ENCODE measurements at places on chromosomes 12 and 14. TPM values are rescaled to one million over a fixed set of nuclear protein-coding genes. Genes with fewer than 3 reads are reported as not detected.

DNA sequence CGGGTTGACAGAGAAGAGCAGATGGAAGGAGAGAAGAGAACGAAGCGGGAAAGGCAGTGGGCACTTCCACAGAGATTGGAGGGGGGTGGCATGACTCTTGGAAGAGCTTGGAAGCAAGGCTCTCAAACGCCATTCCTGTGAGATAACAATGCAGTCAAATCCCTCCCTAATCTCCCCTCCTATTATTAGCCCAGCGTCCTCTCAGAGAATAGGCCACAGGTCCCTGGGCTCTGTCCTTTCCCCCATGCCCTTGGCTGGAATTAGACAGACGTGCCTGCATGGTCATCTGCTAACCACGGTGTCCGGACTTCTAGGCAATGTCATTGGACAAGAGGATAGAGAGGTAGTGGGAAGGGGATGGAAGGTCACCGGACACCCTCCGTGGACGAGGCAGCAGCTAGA lies 8.0 kb upstream of the MYH7 start:
- no peaks in the 10 kb centered on the region for H3K36me3 ChIP-seq
- H3K27me3 ChIP-seq = peaks cover 5% of the 10 kb centered on the region
- DNase-seq = no peak

DNA sequence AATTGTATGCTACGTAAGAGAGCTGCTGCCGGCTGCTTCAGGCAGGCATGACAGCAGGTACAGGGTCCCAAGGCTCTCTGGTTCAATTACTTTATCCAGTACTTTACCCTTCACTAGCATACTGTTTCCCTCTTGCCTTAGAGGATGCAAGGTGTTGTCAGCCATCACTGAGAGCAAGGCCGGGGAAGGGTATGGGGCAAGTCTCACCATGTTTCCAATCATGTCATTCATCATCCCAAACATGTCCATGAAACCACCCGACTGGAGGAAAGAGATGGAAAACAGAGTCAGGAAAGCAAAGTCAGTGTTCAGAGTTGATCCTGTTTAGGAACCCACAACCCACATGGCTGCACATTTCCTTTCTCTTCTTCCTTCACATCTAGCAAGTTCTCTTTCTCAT lies 2.4 kb downstream of the MLF2 start:
- peaks cover 26% of the 10 kb centered on the region for H3K4me1 ChIP-seq
- no peak overlapping the region for H3K27ac ChIP-seq
- peaks cover 32% of the 10 kb centered on the region for H3K36me3 ChIP-seq
- no peak for DNase-seq
- H3K27me3 ChIP-seq = no peaks in the 10 kb centered on the region

- H3K27ac ChIP-seq = peak overlapping the region; percentile 96
- H3K4me3 ChIP-seq = peak overlapping the region; percentile 68
- DNase-seq = peak; percentile 84
Observed at GRCh38 chr14:99230208-99231151, 41.5 kb downstream of the BCL11B start.

DNA sequence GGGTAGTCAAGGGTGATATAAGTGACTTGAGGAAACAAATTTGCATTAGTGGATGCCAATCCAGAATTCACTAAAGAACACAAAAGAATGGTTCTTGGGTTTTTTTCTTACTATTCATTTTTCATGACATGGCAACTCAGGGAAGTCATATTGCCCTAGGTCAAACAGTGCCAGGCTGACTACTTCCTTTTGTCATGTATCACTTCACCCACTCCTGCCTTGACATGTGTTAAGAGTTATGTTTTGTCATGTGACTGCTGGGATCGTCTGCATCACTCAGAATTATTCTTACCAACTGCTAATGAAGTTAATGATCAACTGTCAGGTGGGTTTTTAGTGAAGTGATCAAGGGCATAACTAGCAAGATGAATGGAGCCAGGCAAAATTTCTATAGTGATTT lies 74.2 kb downstream of the PRORP start:
- H3K27ac ChIP-seq = no peak overlapping the region
- H3K36me3 ChIP-seq = peaks cover 23% of the 10 kb centered on the region
- no peaks in the 10 kb centered on the region for H3K27me3 ChIP-seq
- H3K4me1 ChIP-seq = peaks cover 22% of the 10 kb centered on the region
- H3K4me3 ChIP-seq = no peak overlapping the region

AMHR2 gene
- not detected for total RNA-seq

Measured in activated naive CD8-positive, alpha-beta T cell treated with anti-CD3 and anti-CD28 coated beads for 36 hours (primary cell).